ENCODE measurements at places on chromosomes 6 and 20. TPM values are rescaled to one million over a fixed set of nuclear protein-coding genes. Genes with fewer than 3 reads are reported as not detected.

FKBP1C gene
- total RNA-seq = 0.58 TPM

PLA2G7 gene
- total RNA-seq = 0.23 TPM

LPIN3 gene
- total RNA-seq = 17.8 TPM

LKAAEAR1 gene
- total RNA-seq = not detected

PSORS1C2 gene
- not detected for total RNA-seq

GPSM3 gene
- total RNA-seq = 17.8 TPM

SYCP2L gene
- 3.4 TPM for total RNA-seq

AKAP12 gene
- total RNA-seq = 430 TPM

OPRL1 gene
- 0.36 TPM for total RNA-seq

Data from epithelial cell of proximal tubule (primary cell).